SK-N-SH (cell line): ENCODE measurements at places on chromosomes 4 and X.

- DNase-seq, result no peak
These were observed 23.8 kb downstream of the REELD1 start for GRCh38 chr4:146238107-146238506.

- DNase-seq, result no peak
These were observed 712.4 kb upstream of the LCORL start for GRCh38 chr4:18733961-18734360.

DNA sequence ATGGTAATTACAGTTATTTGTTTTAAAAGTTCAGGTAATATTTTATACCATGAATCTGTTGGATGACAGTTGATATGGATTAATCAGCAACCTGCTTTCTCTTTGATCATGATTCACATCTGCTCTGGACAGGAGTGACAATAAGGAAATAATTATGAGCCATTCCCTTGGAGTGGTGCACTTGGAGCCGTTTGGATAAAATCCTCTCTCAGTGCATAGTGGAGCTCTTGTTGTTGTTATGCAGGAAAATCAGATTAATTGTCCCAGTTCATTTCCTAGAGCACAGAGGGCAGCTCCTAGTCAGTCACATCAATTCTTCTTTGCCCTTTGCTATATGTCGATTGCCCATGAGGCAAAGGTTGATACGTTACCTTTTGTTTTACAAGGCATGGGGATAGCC is 668.3 kb upstream of the NR3C2 start:
- no peak for DNase-seq

GRCh38 chr4:74471264-74471663 is 26.3 kb downstream of the AREG start:
- DNase-seq, result no peak

- no peak for DNase-seq
These were observed 170.0 kb upstream of the FRMPD4 start for GRCh38 chrX:11967986-11968869.

- DNase-seq, result no peak
These were observed 1.3 kb downstream of the TCEAL8 start for GRCh38 chrX:103253608-103254007.

GRCh38 chr4:133149364-133149695 is 236 bp downstream of the PCDH10 start:
- no peak for DNase-seq

DNA sequence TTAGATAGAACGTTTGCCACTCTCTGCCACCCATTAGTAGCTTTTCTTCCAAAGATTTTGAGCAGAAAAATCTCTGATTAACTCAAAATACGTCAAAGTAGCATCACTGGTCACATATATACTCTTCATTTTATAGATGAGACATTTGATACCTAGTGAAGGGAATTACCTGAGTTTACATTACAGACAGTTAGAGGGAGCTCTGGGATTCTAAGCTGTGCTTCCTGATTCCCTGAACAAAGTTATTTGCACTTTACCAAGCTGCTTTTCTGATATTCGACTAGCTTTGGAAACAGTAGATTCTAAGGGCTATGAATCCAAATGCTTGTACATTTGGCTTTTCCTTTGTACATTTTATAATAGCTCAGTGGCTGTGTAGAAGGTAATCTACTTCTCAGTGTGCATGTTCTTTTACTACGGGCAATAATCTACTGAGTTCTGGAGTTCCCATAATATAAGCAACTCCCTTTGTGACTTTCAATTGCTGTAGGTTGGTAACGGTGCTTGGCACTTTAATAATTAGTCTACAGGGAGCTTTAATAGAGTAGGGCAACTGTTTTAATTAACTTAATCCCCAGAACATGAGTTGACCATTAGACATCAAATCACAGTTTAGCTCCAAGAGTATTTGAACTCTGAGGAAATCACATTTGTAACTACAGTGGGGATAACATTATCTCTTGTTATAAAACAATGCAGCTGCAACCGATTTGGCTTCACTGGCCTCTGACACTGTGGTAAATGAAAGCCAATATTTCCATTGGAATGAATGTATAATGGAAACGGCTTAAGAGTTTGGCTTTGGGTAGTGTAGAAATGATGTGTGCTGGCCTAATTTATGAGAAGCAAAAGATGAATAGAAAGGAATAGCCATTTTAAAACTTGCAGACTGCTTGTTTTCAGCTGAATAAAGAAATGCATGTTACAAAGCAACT is 1602.4 kb downstream of the STIM2 start:
- no peak for DNase-seq

DNA sequence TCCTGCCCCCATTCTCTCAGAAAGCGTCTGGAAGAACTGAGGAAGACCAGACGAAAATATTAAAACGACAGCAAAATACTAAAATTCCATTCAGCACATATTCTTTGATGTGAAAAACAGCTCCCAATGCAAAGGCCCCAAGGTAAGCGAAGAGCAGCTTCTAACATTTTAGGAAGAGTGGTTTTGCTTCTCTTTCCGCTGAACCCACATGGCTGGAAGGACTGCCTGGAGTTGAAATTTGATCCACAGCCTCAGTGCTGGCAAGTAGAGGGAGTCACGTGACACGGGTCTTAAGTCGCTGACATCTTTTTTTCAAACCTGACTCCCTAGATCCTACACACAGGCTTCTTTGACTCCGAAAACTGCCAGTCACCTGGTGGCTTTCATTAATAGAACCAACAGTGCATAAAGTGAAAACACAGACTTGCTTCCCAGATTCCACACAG is at the start of gene FAM13A:
Gene FAM13A (minus strand): TSS at position 233 of the 446 bp plus-strand sequence. CDS start 221 bp downstream, at position 12.
- no peak for DNase-seq

GRCh38 chrX:17613979-17614588 is 123.2 kb upstream of the SCML1 start:
- no peak for DNase-seq

GRCh38 chr4:17763931-17764330 is 17.5 kb downstream of the FAM184B start:
- peak; percentile 33 for DNase-seq

GRCh38 chr4:181216501-181216900 is 1026.7 kb upstream of the TENM3 start:
- no peak for DNase-seq

DNA sequence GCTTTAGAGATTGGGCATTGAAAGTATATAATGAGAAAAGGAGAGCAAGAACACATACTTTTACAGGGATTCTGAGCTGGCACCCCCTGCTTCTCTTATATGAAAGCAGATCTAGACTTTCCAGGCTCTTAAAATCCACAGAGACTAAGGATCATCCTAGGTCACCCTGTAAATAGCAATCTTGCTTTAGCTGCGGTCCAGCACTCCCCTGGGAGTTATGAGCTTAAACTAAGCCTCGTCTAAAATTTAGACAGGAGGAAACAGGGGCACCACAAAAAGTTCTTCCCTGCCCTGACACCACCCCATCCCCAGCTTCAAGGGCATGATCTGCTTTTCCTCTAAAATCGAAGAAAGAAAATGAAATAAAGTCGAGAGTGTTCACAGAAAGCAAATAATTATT is 143.3 kb upstream of the KCNIP4 start:
- no peak for DNase-seq

DNA sequence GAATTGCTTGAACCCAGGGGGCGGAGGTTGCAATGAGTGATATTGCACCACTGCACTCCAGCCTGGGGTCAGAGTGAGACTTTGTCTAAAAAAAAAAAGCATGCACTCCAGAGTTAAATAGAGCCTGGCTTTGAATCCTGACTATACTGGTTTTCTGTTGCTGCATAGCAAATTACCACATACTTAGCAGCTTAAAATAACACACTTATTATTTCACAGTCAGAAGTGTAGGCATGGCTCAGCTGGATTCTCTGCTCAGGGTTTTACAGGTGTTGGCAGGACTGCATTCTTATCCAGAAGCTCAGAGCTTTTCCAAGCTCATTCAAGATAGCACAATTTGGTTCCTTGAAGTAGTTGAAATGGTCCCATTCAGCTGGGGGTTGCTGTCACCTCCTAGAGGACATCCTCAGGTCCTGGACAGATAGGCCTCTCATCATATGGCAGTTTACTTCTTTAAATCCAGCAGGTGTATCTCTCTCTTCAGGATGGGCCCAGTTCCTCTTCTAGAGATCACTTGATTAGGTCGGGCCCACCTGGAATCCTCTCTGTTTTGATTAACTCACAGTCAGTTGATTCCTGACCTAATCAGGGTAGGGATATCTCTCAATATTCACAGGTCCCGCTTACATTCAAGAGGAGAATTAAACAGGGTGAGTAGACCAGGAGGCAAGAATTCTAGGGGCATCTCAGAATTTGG is 26.8 kb downstream of the DOCK11 start:
- no peak for DNase-seq

DNA sequence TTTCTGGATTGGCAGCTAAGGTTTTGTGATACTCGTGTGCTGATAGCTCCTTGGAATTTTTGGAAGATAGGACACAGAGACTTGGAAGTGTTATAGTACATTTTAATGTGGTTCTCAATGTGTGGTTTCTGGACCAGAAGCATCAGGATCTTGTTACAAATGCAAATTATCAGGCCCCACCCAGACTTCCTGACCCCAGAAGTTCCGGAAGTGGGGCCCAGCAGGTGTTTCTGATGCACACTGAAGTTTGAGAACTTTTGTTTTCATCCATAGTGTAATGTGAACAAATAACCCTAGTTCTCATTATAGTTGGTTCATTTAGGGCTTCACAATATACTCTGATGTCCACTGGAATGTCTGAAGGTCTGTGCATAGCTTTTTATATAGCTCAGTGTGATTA is 49.6 kb downstream of the LAMP2 start:
- no peak for DNase-seq

- peak; percentile 50 for DNase-seq
These were observed 65.2 kb downstream of the FBXO8 start for GRCh38 chr4:174218127-174218790.

DNA sequence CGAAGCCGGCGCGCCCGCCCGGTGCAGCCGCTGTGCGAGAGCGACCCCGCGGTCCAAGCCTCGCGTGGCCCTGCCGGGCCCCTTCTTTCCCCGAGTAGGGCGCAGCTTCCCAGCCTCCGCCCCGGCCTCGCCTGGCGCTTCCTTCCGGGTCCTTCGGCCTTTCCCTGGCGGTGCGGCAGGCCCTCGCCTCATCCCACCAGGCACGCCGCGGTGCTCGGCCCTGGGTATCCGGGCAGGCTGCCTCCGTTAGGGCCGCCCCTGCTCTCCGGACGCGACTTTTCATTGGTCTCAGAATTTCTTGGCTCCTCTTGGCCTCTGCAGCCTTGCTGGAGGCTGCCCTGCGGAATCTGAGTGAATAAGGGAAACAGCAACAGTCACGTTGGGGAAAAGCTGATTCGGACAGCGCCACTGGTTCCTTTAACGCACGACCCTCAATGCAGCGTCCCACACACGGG is 429 bp downstream of the UVSSA start:
- DNase-seq, result peak; percentile 88

- DNase-seq, result no peak
These were observed 9.9 kb downstream of the ABCG2 start for GRCh38 chr4:88148560-88148959.

GRCh38 chr4:87489678-87490077 is 39.5 kb downstream of the SPARCL1 start:
- DNase-seq, result no peak

DNA sequence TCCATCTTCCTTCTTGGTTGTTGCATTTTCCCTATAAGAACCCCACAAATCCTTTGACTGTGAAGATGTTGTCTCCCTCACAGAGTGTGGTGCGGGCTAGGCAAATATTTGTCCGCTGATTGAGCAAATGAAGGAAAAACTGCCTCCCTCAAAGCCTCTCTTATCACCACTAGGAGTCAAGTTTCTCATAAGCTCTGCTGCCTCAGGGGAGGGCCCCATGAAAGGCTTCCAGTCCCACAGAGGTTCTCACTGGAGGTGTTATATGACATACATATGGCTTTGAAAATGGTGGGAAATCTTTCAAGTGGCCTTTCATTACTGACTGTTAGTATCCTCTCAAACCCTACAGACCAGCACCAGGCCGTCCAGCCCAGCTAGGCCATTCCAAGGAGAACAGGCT is 9.3 kb downstream of the VGLL1 start:
- no peak for DNase-seq

DNA sequence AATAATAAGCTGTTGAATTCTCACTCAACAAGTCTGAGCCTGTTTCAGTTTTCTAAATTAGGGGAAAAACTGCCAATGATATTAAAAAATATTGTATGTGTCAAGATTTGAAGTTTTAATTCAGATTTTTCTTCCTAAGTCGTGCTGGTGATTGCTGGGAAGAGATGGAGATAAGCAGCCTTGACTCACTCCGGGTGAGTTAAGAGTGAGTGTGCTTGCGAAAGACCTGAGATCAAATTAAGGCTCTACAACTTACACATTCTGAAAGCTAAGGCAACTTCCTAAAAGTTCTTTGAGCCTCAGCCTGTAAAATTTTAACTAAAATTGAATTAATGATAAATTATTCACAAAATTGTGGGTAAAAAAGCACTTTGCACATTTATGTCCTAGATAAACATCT is 1441.2 kb downstream of the PCDH7 start:
- DNase-seq, result no peak

DNA sequence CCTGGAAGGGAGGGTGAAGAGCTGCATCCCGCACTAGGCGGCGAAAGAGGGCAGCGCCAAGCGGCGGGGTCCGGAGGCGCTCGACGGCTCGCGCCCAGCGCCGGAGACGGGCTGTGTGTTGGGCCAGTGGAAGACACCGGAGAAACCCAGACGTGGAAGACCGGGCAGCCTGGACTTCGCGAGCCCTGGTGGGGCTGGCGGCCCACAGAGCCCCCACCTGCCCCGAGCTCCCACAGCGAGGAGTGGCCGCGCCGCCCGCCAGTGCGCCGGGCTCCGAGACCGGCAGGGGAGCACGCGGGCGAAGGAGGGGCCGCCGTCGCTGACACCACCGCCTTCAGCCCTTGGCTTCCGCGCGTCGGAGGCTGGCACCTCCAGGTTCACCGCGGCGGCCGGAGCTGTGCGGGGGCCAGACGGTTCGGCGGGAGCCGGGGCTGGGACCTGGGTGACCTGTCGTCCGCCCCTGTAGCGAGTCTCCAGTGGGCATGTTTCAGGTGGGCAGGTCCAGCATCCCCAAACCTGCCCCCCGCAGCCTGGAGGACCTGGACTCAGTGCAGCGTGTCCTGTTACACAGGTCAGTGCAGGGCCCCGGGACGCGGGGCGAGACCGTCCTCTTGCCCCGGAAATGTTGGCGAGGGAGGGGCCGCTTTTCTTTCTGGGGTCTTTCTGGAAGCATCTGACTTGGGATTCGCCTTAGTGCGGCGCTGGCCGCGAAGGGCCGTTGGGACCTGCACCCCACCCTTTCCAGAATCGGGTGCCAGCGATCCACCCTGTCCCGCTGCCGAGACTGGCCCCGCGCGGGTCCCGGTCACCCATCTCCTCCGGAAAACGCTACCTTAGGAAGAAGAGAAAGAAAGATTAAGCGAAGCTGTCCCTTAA is 9.6 kb upstream of the INTU start:
- peak; percentile 82 for DNase-seq

DNA sequence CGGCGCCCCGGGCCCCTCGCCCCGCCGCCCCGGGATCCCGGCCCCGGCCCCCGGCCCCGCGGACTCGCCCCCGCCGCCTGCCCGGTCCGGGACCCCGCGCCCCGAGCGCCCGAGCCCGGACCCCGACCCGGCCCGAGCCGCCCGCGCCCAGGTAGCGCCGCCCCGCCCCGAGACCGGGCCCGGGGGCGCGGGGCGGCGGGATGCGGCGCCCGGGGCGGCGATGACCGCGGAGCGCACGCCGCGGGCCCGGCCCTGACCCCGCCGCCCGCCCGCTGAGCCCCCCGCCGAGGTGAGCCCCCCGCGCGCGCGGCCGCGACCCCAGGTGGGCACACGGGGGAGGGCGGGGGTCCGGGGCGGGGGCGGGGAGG is 224 bp downstream of the FGFRL1 start:
- DNase-seq, result no peak
